ENCODE measurements at places on chromosomes 3 and 15.

- no peak for DNase-seq
Observed at GRCh38 chr3:115022835-115023398, 124.2 kb downstream of the ZBTB20 start.

GRCh38 chr3:54257125-54257720, 134.9 kb downstream of the CACNA2D3 start:
- no peak for DNase-seq

- peak; percentile 11 for DNase-seq
Observed at GRCh38 chr3:48399387-48400172, 27.6 kb downstream of the FBXW12 start.

- DNase-seq, result no peak
Observed at GRCh38 chr15:27884726-27885125, 214.4 kb downstream of the OCA2 start.

GRCh38 chr3:51692980-51693395, 13.9 kb upstream of the GRM2 start:
- no peak for DNase-seq
